NT2/D1 (cell line): ENCODE measurements at places on chromosomes 3 and 15.

GRCh38 chr3:81470524-81471278 is 290.7 kb downstream of the GBE1 start:
- no peak for DNase-seq

- DNase-seq, result no peak
Measured at GRCh38 chr3:133733226-133733625, 13.0 kb upstream of the TF start.

DNA sequence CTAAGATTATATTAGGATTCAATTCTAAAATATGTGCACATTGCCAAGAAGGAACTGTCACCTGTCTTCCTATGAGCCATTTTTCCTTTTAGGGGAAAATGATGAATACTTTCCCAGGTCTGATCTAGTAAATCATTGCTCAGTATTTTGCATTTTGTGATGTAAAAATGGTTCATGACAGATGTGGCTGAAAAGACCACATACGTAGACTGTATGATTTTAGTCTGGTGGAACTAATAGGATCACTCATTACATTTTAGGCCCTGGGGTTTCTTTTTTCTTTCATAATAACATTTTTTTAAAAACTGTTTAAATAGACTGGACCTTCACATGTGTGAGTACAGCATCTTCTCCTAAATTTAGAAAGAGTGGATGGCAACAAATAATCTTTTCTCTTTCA is 201.7 kb upstream of the MLF1 start:
- no peak for DNase-seq

- no peak for DNase-seq
Measured at GRCh38 chr15:43370310-43370974, 401 bp downstream of the ZSCAN29 start.

GRCh38 chr15:28456476-28457395 is 76.0 kb downstream of the GOLGA8G start:
- DNase-seq, result no peak

DNA sequence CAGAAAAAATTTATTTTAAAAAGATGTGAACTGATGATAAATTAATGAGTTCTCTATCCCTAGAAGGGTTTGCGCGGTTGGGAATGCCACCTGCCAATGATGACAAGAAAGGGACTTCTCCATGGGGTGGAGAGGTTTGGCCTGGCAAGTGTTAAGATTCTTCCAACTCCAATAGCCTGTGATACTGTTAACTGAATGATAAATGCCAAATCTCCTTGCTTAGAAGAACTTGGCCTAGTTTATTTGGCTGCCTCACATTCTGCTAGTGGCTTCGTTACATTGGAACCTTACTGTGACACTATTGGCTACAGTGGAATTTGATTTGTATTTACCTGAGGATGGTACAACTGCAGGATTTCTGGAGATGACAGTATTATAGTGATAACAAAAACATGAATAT is 91.7 kb upstream of the CCNL1 start:
- DNase-seq, result no peak

- no peak for DNase-seq
Measured at GRCh38 chr15:47773143-47773542, 55.8 kb downstream of the SEMA6D start.

DNA sequence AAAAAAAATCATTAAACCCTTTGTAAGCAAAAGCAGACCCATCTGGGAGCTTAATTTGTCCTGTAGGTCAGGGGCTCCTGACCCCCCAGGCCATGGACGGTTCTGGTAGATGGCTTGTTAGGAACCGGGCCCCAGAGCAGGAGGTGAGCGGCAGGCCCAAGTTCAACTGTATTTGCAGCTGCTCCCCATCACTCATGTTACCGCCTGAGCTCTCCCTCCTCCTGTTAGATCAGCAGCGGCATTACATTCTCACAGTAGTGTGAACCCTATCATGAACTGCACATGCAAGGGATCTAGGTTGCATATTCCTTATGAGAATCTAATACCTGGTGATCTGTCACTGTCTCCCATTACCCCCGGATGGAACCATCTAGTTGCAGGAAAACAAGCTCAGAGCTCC is 60.7 kb downstream of the FSIP1 start:
- DNase-seq, result no peak

- DNase-seq, result no peak
Measured at GRCh38 chr3:10581251-10581650, 75.9 kb upstream of the ATP2B2 start.

DNA sequence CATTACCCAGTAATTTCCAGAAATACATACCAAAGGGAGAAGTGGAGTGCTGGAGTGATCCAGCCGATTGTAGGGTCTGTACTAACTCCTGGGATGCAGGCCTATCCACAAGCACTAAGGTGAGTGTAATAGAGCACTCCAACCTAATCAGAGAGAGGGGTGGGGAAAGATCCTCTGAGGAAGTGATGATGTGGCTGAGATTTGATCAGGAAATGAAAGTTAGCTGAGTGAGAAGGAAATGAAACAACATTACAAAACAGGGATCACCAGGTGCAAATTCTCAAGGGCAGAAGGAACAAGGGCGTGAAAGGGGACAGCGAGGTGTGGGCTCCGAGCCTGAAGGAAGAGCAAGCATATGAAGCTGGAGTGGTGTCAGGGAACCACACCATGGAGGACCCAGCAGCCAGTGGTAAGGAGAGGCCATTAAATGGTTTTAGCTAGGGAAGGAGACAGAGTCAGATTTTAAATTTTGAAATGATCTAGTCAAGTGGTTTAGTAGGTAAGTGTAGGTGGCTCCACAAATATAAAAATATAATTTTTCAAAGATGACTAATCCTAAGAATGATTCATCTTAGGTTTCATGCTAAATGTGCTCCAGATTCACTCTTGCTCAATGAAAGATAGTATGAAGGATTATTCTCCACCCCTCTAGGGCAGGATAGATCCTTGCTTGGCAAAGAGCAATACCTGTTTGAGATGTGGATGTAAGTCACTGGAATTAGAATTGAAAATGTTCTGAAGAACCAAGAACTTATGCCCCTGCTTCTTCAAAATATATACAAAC is 348.7 kb downstream of the TBL1XR1 start:
- no peak for DNase-seq
